ENCODE measurements at places on chromosomes 7 and 10.

DNA sequence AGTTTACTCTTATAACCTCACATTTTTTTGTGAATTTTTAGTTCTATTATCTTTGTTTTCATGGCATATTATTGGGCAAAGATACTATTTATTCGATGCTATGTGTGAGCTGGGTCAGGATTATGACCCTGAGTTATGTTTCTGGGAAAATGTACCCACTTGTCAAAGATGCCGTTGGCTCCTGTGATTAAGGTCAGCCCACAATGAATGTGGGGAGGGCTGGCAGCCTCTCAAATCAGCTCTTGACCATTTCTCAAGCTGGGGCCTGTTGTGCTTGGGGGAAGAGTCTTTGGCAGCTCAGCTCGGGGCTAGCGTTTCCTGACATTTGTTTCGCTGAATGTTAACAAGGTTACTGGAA is 97.5 kb downstream of the TCF7L2 start:
- H3K4me3 ChIP-seq = no peak overlapping the region
- peaks cover 3% of the 10 kb centered on the region for H3K27me3 ChIP-seq
- H3K27ac ChIP-seq = peak overlapping the region; percentile 37
- no peaks in the 10 kb centered on the region for H3K36me3 ChIP-seq
- DNase-seq = no peak
- H3K4me1 ChIP-seq = peaks cover 42% of the 10 kb centered on the region

DNA sequence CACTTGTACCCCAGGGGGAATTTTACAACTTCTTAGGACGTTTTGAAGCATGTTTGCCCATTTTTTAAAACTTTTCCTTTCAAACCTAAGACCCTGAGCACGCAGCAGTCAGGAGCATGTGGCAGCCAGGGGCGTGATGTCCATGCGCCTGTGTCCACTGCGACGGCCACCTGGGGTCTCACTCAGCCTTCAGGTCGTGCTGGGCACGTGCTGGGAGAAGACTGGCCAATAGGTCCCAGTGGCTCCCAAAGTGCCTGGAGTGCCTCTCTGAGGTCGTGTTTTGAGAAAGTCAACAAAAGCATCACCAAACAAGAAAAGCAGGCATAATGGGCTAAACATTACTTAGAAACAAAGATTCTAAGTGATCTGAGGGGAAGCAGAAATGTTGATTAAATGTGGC is 14.8 kb downstream of the LRRC27 start:
- H3K27me3 ChIP-seq = no peaks in the 10 kb centered on the region
- H3K4me1 ChIP-seq = no peaks in the 10 kb centered on the region
- H3K4me3 ChIP-seq = no peak overlapping the region
- no peak overlapping the region for H3K27ac ChIP-seq

DNA sequence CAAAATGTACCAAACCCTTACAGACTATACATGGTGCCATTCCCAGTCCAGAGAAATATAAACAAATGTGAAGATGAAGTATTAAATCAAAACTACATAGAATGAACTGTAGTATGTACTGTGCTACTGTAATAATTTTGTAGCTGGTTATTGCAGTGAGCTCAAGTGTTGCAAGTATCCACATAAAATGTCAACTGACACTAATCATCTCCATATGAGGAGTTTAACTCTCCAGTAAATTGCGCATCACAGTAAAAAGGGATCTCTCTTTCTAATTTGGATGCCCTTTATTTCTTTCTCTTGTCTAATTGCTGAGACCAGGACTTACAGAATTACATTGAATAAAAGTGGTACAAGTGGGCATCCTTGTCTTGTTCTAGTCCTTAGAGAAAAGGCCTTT is 165.5 kb downstream of the CPED1 start:
- H3K27me3 ChIP-seq = no peaks in the 10 kb centered on the region
- no peak for DNase-seq

DNA sequence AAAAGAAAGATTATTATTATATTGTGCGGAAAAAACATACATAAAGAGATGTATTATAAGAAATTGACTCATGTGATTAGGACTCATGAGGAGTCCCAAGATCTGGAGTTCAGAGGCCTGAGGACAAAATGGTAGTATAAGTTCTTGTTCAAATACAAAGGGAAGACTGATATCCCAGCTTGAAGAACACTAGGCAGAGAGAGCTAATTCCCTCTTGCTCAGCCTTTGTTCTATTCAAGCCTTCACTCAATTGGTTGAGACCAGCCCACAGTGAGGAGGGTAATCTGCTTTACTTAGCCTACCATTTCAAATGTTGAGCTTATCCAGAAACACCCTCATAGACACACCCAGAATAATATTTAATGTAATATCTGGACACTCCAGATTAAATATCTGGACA is 1683.8 kb downstream of the REEP3 start:
- no peak overlapping the region for H3K27ac ChIP-seq
- H3K4me3 ChIP-seq = no peak overlapping the region
- H3K4me1 ChIP-seq = no peaks in the 10 kb centered on the region
- H3K27me3 ChIP-seq = no peaks in the 10 kb centered on the region
- DNase-seq = no peak
- H3K36me3 ChIP-seq = no peaks in the 10 kb centered on the region

DNA sequence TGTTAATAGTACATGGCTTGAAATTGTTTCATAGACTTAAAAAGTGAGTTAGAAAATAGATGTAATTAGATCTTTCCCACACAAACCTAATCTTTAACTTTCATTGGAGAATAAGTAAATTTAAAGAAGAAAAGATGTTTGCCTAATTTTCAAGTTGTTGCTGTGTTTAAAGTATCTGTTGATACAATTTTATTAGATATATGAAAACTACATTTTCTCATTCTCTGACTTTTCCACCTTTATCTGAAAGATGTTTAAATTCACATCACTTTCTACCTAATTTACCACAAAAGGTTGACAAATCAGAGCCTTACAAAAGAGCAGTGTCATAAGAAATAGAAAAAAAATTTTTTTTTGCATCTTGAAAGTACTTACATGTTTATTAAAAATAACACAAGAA is 45.8 kb downstream of the SHOC2 start:
- no peak for DNase-seq
- H3K36me3 ChIP-seq = peaks cover 3% of the 10 kb centered on the region
- no peak overlapping the region for H3K4me3 ChIP-seq
- no peak overlapping the region for H3K27ac ChIP-seq

DNA sequence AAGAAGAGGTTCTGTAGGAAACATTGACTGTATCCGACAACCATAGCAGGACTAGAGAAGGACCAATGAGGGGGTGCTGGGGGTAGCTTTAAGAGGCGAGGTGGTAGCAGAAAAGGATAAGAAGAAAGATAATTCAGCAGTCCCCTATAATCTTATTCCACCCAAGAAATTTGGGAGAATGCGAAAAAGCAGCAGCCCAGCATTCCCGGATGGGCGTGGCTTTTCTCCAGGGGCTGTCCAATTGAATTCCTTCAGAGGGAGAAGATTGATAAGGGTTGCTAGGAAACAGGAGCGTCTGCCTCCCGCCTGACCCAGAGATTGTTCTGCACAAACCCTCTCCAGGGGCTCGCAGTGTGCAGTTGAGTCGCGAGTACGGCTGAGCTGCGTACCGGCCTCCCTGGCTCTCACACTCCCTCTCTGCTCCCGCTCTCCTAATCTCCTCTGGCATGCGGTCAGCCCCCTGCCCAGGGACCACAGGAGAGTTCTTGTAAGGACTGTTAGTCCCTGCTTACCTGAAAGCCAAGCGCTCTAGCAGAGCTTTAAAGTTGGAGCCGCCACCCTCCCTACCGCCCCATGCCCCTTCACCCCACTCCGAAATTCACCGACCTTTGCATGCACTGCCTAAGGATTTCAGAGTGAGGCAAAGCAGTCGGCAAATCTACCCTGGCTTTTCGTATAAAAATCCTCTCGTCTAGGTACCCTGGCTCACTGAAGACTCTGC is at the start of gene GRM3:
GRM3 (plus strand) TSS at position 349 of the 721 bp plus-strand sequence. CDS start 121,237 bp downstream, outside the sequence.
- peaks cover 13% of the 10 kb centered on the region for H3K4me1 ChIP-seq
- no peaks in the 10 kb centered on the region for H3K27me3 ChIP-seq
- peak within 1 kb of the TSS; percentile 18 for H3K4me3 ChIP-seq
- no peak for DNase-seq
- H3K36me3 ChIP-seq = no peaks in the 10 kb centered on the region

DNA sequence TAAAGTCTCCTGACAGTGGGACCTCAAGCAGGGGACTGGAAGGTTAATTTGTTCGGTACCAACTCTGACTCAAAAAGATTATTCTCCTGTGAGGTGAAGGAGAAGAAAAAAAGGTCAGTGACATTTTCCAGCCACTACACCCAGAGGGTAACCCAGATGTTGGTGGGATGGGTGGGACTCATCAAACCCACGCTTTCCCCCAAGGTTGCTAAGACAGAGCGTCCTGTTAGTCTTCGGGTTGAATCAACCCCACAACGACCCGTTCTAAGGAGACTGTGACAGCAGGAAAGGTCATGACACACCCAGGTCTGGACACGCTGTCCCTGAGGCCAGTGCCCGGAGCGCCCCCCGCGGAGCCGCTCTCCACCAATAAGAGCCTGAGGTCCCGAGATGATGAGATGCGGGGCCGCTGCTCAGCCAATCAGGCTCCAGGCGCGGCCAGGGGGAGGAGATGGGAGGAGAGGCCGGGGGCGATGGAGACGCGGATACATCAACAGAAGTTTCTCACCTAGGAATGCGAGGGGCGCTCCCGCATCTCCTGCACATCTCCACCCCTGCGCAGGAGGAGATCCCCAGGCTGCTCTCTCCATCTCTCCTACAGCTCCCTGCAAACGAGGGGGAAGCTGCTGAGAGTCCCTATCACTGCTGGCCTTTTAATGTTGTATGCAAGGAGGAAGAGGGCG is at the start of gene WNT16:
WNT16 (plus strand) TSS at position 493 of the 683 bp plus-strand sequence. CDS start 293 bp downstream, outside the sequence.
- no peak within 1 kb of the TSS for H3K27ac ChIP-seq
- peaks cover 25% of the 10 kb centered on the region for H3K27me3 ChIP-seq
- DNase-seq = peak; percentile 68
- H3K4me3 ChIP-seq = peak within 1 kb of the TSS; percentile 12
- no peaks in the 10 kb centered on the region for H3K36me3 ChIP-seq
- H3K4me1 ChIP-seq = peaks cover 18% of the 10 kb centered on the region

DNA sequence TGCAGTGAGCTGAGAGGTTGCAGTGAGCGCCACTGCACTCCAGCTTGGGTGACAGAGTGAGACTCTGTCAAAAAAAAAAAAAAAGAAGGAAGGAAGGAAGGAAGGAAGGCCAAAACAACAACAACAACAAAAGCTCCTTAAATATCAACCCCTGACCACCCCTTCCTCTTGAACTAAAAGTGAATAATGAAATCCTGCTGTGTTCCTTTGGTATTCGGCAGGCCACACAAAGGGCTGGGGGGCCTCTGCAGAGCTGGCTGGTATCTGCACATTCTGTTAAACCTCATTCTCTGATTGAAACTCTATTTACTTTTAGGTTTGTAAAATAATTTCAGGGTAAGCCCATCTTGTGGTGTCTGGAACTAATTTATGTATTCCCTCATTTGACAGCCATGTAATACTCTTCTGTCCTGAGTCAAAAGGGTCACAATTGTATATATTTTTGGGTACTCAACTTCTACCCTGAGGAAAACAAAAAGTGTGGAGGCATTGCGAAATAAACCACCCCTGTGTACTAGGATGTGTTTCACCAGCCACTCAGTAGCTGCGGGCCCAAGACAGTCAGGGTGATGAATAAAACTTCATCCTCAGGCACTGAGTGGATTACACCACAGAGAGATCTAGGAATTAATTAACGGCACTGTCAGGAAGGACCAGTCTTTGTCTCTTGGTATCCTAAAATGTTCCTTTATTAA is 446.4 kb upstream of the PFKP start:
- no peaks in the 10 kb centered on the region for H3K36me3 ChIP-seq
- no peak overlapping the region for H3K4me3 ChIP-seq
- H3K27me3 ChIP-seq = no peaks in the 10 kb centered on the region

- peaks cover 79% of the 10 kb centered on the region for H3K36me3 ChIP-seq
- DNase-seq = no peak
- no peaks in the 10 kb centered on the region for H3K27me3 ChIP-seq
- H3K4me1 ChIP-seq = no peaks in the 10 kb centered on the region
- H3K4me3 ChIP-seq = no peak overlapping the region
Observed at GRCh38 chr7:99422625-99423024, 13.9 kb downstream of the BUD31 start.

- H3K4me3 ChIP-seq = no peak overlapping the region
- DNase-seq = no peak
- H3K4me1 ChIP-seq = no peaks in the 10 kb centered on the region
- H3K27ac ChIP-seq = no peak overlapping the region
Observed at GRCh38 chr7:81694711-81695110, 75.1 kb downstream of the HGF start.

DNA sequence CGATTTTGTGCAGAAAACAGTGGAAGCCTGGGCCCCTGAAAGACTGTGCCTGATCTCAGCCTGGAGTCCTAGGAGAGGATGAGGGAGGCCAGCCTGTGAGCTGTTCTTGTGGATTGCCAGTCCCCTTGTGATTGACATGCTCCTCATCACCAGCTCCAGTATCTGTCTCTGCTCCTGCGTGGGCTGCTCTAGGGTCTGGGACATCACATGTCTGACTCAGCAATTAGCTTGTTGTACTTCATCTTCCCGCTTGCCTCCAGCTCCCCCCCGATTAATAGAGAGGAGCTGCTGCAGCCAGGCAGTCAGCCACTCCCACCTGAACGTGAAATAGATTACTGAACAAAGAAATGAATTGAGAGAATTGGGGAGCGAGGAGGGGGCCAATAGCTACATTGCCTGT is 99.6 kb upstream of the TBX20 start:
- no peak for DNase-seq
- no peaks in the 10 kb centered on the region for H3K27me3 ChIP-seq
- H3K36me3 ChIP-seq = no peaks in the 10 kb centered on the region
- no peak overlapping the region for H3K27ac ChIP-seq

GRCh38 chr7:76069238-76069638 is 21.3 kb downstream of the MDH2 start:
- DNase-seq = peak; percentile 86
- no peaks in the 10 kb centered on the region for H3K27me3 ChIP-seq
- H3K4me1 ChIP-seq = peaks cover 7% of the 10 kb centered on the region
- H3K36me3 ChIP-seq = peaks cover 35% of the 10 kb centered on the region
- H3K4me3 ChIP-seq = no peak overlapping the region

DNA sequence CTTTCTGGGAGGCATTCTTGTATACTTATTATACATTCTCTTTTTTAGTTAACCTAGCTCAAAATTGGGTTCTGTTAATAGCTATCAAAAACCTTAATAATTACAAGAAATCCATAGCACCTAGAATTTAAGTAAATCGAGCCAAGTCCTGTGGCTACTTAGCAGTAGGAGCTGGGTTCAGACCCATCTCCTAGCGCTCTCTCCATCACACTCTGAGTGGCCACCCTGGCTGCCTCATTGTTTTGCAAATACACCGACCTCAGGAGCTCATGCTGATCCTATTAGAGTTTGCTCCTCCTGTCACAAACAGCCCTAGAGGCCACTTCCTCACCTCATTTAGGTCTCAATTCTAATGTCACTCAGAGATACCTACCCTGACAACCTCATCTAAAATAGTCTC is 46.2 kb upstream of the OSBPL3 start:
- no peak overlapping the region for H3K4me3 ChIP-seq
- H3K27ac ChIP-seq = no peak overlapping the region
- H3K36me3 ChIP-seq = no peaks in the 10 kb centered on the region
- no peak for DNase-seq
- H3K27me3 ChIP-seq = no peaks in the 10 kb centered on the region

DNA sequence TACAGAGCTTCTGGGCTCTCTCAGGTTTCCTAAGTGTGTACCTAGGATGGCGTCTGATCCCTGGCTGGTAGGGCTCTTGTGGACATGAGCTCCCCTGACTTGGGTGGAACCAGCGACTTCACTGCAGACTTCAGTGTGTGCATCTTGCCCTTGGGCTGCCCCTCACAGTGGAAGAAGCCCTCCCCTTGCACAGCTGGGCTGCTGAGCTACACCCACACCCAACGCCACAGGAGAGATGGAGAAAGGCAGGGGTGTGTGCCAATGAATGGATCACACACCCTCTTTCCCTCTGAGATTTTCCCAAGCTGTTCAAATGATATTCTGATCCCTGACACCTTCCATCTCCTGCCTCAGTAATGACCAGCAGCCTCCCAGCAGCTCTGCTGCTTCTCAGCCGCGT is 296.7 kb downstream of the GFRA1 start:
- H3K27ac ChIP-seq = no peak overlapping the region
- H3K27me3 ChIP-seq = no peaks in the 10 kb centered on the region
- no peak for DNase-seq
- no peaks in the 10 kb centered on the region for H3K36me3 ChIP-seq
- H3K4me1 ChIP-seq = no peaks in the 10 kb centered on the region
